ENCODE measurements at places on chromosomes 7 and 10.

DNA sequence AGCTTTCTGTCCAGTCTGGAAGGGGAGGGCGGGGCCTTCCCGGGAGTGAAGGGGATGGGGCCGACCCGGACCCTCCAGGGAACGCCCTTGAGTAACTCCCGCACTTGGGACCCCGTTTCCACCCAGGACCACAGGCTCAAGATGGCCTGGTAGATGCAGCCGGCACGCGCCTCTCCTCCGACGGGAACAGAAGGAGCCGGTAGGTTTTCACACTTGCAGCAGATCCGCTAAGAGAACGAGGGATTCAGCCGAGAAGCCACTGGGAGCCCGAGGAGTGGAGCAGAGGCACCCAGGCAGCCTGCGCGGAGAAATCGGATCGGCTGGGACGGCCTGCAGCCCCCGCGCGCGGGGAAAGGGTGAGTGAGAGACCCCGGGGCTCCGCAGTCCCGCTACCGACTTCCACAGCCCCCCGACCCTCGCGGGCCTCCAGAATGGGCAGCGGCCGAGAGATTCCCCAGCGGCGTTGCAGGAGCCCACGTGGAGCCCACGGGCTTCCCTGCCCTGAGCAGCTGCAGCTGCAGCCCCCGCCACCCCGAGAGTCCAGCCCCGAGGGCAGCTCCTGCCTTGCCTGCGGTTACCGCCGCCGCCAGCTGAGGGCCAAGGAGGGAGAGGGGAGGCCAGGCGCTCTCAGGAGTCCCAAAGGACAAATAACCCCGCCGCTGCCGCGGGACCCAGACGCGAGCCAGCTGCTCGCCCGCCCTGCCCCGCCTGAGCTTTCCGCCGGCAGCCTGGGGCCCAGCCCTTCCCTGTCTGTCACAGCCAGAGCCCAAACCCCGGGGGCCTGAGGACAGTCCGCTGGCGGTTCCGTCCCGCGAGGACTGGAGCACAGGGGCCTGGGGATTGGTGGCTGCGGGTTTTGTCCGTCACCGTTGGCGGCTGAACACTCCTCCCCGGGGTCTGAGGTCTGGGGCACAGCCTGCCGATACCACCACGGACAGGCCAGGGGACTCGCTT lies 21.8 kb downstream of the IFT22 start:
- DNase-seq: no peak

DNA sequence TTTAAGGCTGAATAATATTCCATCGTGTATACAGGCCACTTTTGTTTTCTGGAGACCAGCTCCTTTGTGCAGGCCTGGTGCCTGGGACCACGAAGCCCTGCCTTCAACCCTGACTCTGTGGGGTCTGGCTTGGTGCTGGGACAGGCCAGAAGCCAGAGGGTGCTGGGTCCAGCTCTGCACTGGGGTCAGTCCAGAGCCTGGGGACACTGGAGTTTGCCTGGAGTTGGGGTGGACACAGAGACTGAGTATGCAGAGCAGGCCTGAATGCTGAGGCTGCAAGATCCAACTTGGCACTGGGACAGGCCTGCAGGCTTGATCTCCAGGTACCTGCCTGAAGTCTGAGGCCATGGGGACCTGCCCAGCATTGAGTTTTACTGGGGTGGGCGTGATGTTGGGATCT lies 558.8 kb upstream of the CNTNAP2 start:
- no peak for DNase-seq

GRCh38 chr10:70913191-70913892 lies 25.0 kb upstream of the PCBD1 start:
- no peak for DNase-seq

DNA sequence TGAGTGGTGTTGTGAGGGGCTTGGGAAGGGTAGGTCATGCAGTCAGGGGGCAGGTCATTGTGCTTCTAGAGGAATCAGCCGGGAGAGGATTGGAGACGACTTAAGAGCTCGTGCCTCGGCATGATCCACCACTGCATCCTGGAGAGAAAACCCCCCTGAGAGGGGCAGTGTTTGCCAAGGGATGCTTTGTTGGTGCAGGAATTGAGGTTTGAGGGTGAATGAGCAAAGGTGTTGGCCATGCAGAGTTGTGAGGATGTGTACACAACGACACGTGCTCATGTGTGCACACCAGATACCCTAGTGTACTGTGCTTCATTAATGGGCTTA lies 85.6 kb upstream of the ANLN start:
- DNase-seq: no peak

GRCh38 chr7:29891766-29892165 lies 85.5 kb downstream of the WIPF3 start:
- DNase-seq: no peak

- DNase-seq: no peak
Measured at GRCh38 chr7:111098011-111098925, 7.3 kb downstream of the LRRN3 start.

DNA sequence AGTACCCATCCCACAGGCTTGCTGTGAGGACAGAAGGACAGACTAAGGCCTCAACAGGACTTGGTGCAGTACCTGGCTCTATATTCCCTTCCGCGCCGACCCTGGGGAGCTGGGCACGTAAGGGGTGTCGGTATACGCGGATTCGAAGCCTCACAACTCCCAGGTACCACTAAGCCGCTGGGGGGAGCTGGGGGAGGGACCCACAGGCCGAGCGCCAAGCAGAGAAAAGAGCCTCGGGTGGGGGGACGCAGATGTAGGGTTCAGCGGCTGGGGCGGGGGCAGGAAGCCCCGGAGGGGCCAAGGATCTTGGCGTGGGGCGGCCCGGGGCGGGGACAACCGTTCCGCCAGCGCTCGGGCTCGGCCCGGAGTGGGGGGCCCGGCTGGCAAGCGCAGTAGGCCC lies 126.4 kb upstream of the ZNF746 start:
- DNase-seq: no peak

All from astrocyte (in vitro differentiated cells and primary cell).